Stimulated activated CD8-positive, alpha-beta memory T cell treated with anti-CD3 and anti-CD28 coated beads, Interleukin-2, amount 100 ng/mL, for 48 hours (primary cell): ENCODE measurements at places on chromosomes 6 and 20.

DNA sequence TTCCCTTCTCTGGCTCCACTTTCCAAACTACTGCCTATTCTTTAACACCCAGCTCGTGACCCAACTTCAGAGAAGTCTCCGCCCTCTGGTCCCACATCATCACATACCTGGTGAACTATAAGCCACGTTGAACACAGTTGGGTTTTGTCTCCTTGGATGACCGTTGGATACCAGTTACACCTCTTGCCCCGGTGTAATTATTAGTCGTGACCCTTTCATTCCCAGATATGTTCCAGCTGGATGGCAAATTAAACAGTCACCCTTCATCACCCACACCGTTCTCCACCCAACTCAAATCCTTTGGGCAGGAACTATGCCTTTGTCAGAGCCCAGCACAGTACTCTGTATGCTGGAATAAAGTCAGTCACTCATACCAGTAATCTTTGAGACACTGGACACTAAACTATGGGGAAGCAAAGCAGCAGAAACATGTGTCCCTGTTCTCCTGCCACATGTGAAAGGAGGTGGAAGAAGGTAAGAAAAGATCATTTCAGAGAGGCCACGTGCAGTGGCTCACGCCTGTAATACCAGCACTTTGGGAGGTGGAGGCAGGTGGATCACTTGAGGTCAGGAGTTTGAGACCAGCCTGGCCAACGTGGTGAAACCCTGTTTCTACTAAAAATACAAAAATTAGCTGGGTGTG, 22.5 kb downstream of the PLAGL2 start:
- DNase-seq = no peak

- no peak for DNase-seq
Observed at GRCh38 chr20:43975096-43975768, 60.6 kb downstream of the TOX2 start.

DNA sequence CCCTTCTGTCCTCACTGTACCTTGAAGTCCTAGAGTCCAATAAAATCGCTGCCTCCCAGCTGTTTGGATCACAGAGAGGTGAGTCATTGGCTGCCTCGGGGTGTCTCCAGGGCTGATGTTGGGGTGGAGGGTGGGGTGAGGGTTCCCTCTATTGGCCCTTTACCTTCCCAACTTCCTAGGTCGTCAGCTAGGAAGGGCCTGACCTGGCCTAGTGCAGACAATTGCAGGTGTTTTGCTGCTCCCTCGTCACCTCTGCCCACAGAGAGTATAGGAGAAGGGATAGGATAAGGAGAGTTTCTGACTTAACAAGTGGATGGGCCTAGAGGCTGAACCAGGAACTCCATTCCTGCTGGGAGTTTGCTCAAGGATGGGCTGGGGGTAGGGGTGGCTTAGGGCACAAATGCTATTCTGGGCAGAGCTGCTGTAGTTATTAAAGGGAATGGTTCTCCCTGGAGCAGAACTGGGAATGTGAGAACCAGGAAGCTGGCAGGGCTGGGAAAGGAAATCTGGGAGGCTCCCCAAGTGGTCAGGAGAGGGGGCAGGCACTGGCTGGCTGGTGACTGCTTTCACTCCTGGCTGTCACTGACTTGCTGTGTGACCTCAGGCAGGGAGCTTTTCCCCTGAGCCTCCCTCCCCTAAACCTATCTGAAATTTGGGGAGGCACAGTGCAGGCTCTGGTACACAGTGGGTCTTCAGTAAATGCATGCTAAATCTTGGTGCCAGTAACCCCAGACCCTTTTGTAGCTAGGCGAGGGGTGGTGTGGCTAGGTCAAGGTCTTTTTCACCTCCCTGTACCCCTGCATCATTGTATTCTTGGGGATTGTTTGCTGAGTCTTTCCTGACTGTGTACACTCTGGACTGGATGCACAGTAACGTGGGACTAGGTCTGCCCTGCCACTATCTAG, 1.5 kb downstream of the TP53INP2 start:
- no peak for DNase-seq

DNA sequence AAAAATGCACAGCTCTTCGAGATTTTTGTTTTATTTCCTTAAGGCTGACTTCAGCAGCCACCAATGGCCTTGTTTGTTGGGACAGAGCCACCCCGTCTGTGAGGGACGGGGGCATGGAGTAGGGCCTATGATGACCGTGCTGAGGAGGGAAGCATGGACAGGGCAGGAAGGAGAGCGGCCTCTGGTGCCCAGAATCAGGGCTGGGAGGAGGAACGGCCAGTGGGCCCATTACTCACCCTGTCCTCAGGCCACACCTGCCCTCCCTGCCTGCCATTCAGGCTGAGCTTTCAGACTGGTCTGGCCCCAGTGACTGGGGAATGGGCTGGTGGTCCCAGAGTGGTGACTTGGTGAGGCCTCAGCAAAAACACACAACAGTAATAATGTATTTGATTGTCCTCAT, 104.4 kb downstream of the SMOC2 start:
- no peak for DNase-seq

DNA sequence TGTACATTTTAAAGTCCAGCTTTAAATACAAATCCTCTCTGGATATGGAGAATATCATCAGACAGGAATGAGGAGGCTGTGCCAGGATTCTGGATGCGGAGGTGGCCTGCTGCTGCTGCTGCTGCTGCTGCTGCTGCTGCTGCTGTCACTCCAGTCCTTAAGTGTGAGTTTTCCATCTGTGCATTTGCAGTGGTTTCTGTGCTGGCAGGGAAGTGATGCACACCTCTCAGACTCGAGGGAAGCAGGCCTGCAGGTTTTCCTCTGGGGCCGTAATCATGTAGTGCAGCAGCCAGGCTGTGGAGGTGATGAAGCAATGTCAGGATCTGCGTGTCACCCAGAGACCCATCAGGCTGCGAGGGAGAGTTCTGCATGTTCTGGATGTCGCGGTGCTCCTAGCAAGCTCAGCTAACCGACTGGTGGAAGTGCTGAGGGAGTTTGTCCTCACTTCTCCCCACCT, 32.0 kb downstream of the CFAP61 start:
- no peak for DNase-seq

DNA sequence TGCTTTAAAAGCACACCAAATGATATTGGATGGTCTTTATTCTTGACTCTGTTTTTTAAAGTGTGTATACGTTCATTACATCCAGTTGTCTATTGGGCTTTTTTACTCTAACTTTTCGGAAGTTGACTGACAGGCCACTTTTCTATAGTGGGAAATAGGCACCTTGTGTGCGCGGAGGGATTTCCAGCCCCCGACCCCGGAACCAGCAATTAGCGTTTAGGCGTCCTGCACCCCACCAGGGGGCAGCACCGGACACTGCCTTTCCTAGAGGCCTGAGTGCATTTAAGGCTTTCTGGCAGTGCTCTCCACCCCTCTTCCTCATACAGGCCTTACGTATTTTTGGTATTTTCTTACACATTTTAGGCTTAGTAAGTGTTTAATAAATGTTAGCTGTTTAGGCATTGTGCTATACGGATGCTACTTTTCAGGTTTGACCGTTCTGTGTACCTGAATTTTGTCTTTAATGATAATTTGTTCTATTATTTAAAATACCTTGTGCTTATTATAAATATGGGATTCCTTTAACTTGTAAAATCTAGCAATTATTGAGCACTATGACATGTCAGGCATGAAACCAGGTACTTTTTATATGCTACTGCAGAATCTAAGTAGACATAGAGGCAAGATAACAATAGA, 231.8 kb downstream of the BCKDHB start:
- DNase-seq = peak; percentile 54

DNA sequence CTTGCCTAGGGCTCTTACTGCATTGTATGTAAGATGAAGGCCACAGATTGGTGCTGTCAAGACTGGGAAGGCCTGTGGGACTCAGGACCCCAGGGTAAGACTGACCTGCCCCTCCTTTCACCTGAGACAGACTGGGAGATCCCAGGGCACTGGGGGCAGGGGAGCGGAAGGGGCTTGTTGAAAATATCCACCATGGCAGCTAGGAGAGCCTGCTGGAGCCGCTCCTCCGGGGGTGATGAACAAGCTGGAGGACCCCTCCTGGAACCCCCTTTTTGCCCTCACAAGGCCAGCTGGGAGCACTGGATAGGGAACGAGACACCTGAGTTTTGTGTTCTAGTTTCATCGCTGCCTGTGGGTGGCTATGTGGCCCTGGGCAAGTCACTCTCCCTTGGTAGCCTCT, 9.2 kb upstream of the SDCBP2 start:
- no peak for DNase-seq

DNA sequence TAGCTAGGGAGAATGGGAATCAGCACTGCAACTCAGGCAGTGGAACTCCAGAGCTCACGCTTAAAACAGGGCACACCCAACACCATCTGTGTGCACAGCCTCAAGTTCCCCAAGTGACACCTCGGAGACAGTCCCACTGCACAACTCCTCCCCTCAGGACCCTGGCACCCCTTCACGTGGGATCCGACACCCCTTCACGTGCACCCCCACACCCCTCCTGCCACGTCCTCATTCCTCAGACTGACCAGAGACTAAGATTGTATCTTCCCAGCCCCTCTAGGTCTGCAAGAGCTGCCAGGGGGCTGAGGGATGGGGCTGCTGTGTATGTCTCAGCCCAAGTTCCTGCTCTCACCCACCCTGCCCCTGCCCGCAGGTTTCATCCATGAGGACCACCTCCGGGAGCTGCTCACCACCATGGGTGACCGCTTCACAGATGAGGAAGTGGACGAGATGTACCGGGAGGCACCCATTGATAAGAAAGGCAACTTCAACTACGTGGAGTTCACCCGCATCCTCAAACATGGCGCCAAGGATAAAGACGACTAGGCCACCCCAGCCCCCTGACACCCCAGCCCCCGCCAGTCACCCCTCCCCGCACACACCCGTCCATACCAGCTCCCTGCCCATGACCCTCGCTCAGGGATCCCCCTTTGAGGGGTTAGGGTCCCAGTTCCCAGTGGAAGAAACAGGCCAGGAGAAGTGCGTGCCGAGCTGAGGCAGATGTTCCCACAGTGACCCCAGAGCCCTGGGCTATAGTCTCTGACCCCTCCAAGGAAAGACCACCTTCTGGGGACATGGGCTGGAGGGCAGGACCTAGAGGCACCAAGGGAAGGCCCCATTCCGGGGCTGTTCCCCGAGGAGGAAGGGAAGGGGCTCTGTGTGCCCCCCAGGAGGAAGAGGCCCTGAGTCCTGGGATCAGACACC, 7.6 kb downstream of the MYL9 start:
- no peak for DNase-seq

DNA sequence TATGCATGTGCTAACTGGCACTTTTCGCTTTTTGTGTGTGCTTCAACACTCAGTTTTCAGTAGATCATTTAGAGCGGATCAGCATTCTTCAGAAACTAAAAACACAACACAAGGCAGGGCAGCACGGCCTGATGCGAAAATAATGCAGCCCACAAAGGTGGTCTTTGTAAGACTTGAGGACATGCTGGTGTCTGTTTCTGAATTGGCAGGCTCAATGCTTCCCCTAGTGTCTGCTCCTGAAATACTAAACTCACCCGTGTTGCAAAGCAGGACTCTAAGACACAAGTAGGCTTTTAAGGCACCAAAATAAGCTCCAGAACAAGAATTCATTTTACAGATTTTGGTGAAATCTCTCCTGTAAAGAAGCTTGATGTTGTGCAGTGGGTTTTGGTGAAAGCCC, 676.5 kb downstream of the TENT5A start:
- no peak for DNase-seq

GRCh38 chr20:48832405-48832730, 4.6 kb upstream of the PREX1 start:
- DNase-seq = no peak

- no peak for DNase-seq
Observed at GRCh38 chr6:152636609-152637295, 410 bp downstream of the SYNE1 start.

DNA sequence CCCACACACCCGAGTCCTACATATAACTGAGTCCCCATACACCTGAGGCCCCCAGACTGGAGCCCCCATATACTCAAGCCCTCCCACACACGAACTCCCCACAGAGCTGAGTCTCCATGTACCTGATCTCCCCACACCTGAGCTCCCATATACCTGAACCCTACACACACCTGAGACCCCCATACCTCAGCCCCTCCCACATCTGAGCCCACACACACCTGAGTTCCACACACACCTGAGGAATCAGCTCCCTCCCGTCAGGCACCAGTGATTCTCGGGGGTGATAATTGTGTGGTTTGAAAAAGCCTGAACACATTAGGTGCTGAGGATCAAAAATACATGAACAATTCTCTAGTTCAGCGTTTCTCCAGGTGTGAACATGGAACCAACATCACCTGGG, 15.4 kb downstream of the PFDN4 start:
- no peak for DNase-seq

DNA sequence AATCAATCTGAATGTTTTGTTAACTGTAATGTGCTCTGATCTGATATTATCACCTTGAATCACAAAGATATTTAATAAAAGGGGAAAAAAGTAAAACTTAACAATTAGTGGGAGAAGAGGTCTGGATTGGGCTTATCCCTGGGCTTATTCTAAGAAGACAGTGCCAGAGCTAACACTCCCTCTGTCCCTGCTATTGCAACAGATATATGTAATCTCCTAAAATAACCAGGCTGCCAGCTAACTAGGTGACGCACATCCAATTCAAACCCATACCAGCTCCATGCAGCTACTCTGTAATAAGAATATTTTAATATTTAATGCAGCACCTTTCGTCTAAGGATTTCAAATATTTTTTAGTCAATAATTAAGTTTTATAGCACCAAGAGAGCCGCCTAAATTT, 330.1 kb upstream of the MARCKS start:
- no peak for DNase-seq

GRCh38 chr20:34715384-34715783, 11.2 kb downstream of the TP53INP2 start:
- DNase-seq = no peak

DNA sequence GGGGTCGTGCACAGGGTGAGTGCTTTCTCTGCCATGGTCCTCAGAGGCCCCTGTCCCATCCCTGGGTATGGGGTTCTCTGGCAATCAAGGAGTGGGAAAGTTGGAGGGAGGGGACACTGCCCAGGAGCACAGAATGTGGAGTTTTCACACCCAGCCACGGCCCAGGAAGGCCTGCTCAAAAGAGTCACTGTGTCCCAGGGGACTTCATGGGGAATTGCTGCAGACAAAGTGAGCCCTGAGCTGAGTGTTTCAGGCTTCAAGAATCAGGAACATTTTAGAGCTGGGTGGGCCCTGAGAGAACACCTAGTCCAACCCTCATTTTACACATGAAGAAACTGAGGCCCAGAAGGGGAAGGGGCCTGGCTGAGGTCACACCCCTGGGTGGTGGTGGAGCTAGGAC, 5.7 kb downstream of the MAPK13 start:
- DNase-seq = no peak

DNA sequence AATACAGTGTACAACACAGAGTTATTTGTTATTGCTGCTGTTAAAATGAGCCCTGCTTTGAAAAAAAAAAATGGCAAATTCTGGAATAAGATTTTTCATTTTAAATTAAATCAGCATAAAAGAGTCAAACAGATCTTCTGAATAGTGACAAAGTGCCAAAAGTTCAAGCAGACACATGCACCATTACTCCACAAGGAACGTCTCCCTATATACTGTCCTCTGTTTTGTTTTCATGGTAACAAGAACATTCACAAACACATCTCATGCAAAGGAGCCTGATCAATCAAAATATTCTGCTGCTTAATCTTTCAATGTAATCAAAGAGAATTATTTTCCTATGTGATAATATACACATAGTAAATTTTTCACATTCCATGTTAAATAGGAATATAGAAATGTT, 2.7 kb downstream of the HIVEP2 start:
- DNase-seq = no peak
